ENCODE measurements at places on chromosomes 13 and 19.

DNA sequence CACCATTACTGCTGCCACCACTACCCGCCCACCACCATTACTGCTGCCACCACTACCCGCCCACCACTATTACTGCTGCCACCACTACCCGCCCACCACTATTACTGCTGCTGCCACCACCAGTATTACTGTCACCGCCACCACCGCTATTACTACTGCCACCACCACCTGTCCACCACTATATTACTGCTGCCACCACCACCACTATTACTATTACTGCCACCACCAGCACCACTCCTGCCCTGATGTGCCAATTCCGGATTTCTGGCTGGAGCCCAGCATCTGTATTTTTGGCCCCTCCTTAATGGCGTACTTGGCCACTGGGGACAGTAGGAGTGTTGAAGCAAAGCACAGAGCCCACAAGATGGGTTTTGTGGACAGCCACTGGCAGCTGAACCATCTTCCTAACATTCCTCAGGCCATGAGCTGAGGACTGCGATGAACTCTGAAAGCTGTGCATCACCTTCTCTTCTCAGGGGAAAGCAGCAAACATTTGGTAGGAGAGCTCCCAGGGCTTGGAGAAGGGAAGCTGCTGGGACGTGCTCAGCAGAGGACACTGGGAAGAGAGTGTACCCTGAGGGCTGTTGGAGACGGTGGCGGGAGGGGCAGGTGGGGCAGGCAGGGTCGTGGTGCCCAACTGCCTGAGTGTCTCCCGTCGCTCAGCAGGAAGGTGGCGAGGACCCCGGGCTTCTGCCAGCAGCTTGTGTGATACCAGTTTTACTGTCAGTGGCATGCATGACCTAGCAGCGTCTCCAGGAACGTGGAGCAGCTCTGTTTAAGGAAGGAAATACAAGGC is 23.0 kb downstream of the CUL4A start:
- DNase-seq = no peak

- no peak for DNase-seq
Observed at GRCh38 chr19:38277969-38278680, 13.8 kb downstream of the SPINT2 start.

GRCh38 chr19:31073485-31074198 is 275.6 kb downstream of the TSHZ3 start:
- DNase-seq = no peak

GRCh38 chr13:24851546-24851945 is 87.6 kb downstream of the RNF17 start:
- no peak for DNase-seq

- no peak for DNase-seq
Observed at GRCh38 chr13:40987606-40988280, 31.4 kb downstream of the ELF1 start.

GRCh38 chr19:47644199-47644598 is 35.3 kb downstream of the BICRA start:
- no peak for DNase-seq

GRCh38 chr19:664913-665443 is 2.0 kb upstream of the RNF126 start:
- peak; percentile 45 for DNase-seq

- DNase-seq = no peak
Observed at GRCh38 chr19:33397536-33398360, 24.2 kb downstream of the CEBPG start.

DNA sequence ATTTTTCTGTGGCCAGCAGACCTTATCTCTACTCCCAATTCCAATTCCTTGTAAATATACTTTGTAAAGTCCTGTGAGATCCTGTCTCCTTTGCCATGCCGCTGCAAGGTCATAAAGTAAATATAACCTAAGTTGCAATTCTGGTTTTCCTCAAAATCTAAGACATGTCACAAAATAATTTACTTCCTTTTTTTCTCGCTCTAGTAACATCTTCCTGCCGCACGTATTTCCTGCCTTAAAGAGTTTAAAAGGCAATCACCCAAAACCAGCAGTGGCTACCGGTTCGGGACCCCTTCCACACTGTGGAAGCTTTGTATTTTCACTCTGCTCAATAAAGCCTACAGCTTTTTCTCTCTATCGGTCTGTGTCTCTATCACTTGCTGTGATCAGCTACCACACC is 832.0 kb upstream of the SLITRK5 start:
- DNase-seq = no peak

GRCh38 chr13:67854990-67855389 is 624.9 kb upstream of the PCDH9 start:
- no peak for DNase-seq

DNA sequence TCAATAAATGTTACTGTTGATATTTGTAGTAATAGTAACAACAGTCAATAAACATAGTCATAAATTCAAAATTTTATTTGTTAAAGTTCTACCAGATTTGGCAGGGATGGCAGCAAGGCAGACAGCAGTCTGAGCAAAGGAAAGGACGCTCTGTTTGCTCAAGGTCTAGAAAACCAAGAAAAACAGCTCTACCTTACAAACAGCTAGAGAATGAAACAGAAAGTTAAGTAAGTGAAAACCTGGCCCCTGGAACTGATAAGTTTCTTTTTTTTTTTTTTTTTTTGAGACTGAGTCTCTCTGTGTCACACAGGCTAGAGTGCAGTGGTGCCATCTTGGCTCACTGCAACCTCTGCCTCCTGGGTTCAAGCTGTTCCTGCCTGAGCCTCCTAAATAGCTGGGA is 27.9 kb downstream of the ENOX1 start:
- no peak for DNase-seq

GRCh38 chr13:52378312-52378711 is 27.7 kb downstream of the THSD1 start:
- DNase-seq = no peak

DNA sequence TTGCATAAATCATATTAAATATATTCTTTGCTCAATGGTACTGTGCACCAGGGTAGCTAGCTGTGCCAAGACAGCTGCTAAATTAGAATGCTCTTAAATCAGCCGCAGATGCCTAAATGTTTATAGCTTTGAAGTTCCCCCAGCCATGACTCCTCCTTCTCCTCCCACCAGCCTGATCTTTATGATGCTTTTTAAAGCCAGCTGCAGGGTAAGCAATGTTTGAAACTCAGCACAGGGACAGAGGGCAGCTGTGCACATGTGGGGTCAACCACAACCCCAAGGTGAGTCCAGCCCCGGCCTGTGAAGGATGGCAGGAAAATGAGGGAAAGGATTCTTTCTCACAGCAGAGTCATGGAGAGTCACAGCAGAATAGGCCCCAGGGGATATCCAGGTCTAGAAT is 635.7 kb downstream of the UQCRFS1 start:
- DNase-seq = no peak

GRCh38 chr19:42270346-42271044 is 1.4 kb downstream of the CIC start:
- no peak for DNase-seq

GRCh38 chr19:56538761-56539263 is at the start of gene ZFP28:
Gene ZFP28, plus strand, starts transcription at chr19:56538948. Its CDS starts 71 bp downstream, at chr19:56539019.
- no peak for DNase-seq

DNA sequence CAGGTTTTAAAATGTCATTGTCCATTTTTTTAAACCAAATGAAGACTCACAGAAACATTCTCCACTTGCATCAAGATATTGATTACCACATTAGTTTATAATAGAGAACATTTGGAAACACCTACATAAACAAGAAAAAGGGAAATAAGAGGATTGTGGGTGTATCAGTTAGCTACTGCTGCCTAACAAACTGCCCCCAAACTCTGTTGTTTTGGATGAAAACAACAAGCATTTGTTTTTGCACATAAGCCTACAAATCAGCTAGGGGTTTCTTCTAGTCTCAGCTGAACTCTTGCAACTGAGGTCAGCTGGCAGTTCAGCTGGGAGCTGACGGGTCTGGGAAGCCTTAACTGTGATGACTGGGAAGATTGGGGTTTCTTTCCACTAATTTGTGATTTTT is 464.4 kb downstream of the COG6 start:
- DNase-seq = no peak

GRCh38 chr13:79222427-79223205 is 183.4 kb downstream of the RBM26 start:
- no peak for DNase-seq

GRCh38 chr13:95641291-95642027 is 3.0 kb downstream of the DZIP1 start:
- DNase-seq = no peak

- DNase-seq = no peak
Observed at GRCh38 chr13:71018995-71019394, 848.0 kb downstream of the DACH1 start.

GRCh38 chr19:4232614-4233281 is 3.4 kb downstream of the EBI3 start:
- DNase-seq = no peak

DNA sequence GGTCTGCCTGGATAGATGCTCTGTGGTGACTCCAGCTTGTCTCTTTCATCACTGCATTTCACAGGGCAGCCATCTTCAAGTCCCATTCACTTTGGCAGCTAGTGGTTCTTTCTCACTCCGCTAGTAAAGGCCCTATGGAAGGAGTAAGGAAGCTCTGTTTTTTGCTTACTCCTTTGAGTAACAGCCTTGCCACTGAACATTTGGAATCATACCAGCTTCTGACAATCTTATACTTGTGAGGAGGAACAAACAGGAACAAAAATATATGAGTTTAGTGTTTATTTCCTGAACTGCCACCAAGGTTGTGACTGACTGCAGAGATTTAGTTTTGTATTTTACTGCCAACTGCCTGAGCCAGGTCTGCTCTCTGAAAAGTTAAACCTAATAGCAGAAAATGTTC is 38.7 kb downstream of the KCTD4 start:
- DNase-seq = no peak

- DNase-seq = no peak
Observed at GRCh38 chr19:30011051-30011578, 69.1 kb downstream of the URI1 start.

DNA sequence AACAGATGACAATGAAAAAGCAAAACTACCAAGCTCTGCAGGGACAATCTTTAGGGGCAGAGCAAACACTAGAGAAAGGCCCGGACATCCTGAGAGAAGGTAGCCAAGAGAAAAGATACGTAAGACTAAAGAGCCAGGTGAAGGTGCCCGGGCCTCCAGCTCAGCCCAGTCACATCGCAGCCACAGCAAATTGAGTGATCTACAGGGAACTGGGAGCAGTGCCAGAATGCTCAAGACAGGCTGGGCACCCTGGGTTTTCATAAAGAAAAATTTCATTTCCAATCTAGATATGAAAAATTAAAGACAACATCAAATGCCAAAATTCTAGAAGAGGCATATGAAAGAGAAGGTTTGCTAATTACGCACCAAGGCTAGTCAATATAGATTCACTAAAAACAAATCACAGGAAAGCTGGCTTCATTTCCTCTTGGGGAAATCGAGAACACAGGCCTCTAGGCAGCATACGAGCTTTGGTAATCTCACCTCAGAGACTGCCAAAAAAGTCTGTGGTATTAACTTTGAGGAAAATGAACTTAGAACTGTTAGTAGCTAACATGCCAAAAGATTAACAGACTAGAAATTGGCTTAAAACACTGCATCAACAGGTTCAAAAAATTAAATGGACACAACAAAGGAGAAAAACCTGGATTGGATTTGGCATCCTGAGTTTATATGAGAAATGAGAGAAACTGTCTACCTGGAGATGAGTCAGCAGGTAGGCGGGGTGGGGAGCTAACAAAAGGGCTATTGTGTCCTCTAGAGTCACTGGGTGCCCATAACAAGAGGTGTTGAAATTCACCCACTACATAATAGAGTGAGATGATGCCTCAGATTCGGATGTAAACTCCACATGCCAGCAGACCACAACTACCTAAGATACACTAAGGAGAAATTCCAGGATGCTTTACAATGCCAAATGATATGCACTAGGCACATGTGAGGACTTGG is 6.6 kb downstream of the ANKRD10 start:
- DNase-seq = no peak

DNA sequence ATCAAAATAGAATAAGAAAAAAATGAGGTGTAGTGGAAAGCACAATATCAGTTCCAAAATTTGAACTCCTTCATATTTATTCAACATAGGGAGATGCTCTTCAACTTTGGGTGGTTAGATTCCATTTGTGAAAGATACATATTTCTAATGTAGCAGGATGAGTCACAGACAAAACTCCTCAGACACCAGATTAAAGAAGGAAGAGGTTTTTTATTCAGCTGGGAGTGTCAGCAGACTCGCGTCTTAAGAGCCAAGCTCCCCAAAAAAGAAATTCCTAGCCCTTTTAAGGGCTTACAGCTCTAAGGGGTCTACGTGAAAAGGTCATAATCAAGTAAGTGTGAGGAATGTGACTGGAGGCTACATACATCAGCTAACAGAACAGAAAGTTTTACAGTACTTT is 6.8 kb upstream of the ZNF765 start:
- DNase-seq = no peak

- DNase-seq = no peak
Observed at GRCh38 chr19:40224342-40225150, 1.9 kb downstream of the CCNP start.

GRCh38 chr13:48645845-48646244 is 7.9 kb upstream of the CYSLTR2 start:
- DNase-seq = no peak

GRCh38 chr13:112710855-112711527 is 21.2 kb downstream of the ATP11A start:
- DNase-seq = no peak

GRCh38 chr13:25973576-25973975 is 78.2 kb downstream of the SHISA2 start:
- DNase-seq = no peak

DNA sequence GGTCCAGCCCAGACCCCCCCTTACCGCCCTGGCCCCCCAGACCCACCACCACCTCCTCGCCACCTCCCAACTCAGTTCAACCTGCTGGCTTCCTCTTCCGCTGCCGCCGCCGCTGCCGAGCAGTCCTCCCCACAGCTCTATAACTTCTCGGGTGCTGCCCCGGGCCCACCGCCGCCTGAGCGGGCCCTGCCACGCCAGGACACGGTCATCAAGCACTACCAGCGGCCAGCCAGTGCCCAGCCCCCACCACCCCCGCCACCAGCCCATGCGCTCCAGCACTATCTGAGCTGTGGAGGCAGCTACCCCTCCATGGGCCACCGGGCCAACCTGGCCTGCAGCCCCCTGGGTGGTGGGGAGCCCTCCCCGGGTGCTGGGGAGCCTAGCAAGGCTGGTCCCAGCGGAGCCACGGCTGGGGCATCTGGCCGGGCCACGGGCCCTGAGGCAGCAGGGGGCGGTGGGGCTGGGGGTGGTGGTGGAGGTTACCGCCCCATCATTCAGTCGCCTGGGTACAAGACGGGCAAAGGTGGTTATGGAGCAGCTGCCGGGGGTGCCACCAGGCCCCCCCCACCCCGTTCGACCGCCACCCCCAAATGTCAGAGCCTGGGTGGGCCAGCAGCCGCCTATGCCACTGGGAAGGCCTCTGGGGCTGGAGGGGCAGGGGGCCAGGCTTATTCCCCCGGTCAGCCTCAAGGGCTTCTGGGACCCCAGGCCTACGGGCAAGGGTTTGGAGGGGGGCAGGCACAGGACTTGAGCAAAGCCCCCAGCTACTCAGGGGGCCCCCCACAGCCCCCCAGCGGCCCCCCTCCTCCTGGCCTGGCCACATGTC is 4.2 kb downstream of the PRR12 start:
- DNase-seq = no peak

DNA sequence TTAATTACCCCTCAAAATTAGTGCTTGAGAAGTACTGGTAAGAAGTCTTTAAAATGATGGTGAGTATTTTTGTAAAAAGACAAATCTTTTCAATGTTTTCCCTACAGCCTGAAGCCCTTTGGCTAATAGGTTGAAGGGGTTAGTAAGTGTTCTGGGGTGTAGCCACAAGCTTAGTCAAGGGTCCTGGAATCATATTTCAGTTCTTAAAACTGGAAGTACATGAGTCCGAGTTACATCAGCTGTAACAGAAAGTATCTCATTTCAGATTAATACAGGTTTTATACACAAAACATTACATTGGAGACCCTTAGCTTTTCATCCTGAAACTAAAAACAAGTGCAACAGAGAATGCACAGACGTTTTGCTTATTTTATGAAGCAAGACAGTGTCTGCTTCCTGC is 52.7 kb upstream of the TEX29 start:
- no peak for DNase-seq
